Endothelial cell of umbilical vein (primary cell): ENCODE measurements at places on chromosomes 5 and 9.

- DNase-seq, result no peak
Observed at GRCh38 chr5:88244686-88245085, 24.0 kb downstream of the TMEM161B start.

DNA sequence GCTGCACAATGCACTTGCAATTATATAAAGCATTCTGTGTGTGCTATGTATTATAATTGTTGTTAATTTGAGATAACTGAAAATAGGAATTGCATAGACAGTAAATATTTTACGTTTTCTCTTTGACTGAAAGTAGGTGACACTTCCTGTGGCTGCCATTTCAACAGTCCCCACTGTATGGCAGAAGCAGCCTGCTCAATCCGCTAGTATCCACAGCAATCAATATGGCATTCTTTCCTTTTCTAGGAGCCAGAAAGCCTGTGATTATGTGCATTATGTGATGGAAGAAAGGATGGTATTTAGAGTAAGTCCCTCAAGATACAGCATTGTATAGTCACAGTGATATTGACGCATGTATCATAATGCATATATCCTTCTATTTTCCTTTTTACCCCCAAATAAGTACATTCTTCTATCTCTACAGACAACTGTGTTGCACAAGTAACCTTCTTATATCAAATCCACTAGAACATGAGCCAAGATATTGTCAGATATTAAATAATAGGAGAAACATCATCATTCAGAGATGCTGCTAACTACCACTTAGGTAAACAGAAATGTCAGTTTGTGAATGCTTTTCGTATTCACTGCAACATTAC, 59.7 kb downstream of the CARTPT start:
- DNase-seq, result no peak

GRCh38 chr5:43315263-43315662, 2.1 kb upstream of the HMGCS1 start:
- DNase-seq, result no peak

GRCh38 chr9:4740388-4740637, 689 bp downstream of the AK3 start:
- peak; percentile 60 for DNase-seq

DNA sequence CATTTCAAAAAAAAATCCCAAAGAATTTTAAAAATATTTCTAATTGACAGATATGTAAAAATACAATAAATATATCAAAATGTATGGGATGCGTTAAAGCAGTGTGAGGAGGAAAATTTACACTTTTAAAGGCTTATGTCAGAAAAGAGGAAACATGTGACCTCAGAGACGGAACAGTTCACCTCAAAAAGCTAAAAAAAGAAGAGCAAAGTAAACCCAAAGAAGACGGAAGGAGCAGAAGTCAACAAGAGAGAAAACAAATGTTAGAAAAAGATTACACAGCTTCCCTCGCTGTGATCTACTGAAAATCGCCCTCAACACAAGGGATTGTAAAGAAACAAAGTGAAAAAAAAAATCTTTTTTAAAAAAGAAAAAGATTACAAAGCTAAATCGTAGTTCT, 186.9 kb downstream of the AUH start:
- DNase-seq, result no peak

DNA sequence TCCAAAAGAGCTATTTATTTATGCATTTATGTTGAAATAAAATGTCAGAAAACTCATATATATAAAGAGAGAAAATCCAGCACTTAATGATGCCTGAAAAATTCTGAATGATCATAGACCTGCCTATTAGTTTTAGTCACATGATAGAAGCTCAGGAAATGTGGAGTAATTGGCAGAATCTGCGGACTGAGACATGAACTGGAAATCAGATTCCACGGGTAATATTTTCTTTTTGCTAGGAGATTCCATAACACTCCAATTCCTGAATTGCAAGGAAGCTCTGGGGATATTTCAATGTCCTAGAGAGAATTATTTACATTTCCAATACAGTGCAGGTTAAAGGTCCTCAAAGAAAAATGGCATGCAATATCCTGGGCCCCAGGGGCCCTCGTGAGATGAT, 778.8 kb downstream of the SEMA5A start:
- no peak for DNase-seq

DNA sequence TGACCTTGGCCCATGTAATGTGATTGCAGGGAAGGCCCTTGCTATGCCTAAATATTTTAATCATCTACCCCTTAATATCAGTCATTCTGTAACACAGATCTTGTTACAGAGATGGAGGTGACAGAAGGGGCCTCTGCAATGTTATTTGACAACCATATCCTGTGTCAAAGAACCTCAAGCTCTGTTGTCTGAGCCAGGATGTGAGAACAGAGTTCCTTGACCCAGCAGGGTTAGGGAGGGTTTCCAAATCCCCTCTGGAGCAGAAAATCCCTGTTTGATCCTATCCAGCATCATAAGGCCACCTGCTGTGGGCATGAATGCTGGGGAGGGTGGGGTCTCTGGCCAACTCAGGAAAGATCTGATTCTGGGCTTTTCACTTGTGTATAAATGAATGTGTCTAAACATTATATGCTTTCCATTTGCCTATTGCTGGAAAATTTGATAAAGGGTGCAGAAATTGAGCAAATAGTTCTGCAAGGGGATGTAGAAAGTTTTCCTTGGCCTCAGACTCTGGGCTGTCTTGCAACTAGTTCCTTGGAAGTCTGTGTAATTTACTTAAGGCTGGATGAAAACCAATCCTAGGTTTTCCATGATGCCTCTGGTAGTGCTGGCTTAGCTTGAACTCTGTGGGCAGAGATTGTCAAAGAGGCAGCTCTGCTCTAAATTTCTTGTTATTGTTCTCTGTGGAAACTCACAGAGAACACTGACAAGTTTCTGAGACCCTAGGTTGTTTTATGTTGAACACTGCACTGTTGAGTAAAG, 71.0 kb downstream of the PGM5 start:
- no peak for DNase-seq

GRCh38 chr9:93652604-93653592, 76.5 kb downstream of the PHF2 start:
- no peak for DNase-seq

DNA sequence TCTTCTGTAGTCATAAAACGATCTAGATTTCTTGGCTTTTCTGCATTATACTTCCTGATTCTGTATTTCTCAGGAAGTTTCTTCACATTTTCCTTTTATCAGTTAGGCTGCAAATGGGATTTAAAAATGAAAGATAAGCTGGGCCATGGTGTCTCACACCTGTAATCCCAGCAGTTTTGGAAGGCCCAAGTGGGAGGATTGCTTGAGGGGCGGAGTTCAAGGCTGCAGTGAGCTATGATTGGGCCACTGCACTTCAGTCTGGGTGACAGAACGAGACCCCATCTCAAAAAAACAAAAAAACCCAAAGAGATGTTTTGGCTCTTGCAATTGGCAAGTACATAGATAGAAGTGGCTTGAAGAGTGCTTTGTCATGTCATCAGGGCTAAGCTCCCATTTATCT, 26.2 kb upstream of the APC start:
- DNase-seq, result no peak

- no peak for DNase-seq
Observed at GRCh38 chr5:92409134-92409533, 1026.0 kb upstream of the ARRDC3 start.

DNA sequence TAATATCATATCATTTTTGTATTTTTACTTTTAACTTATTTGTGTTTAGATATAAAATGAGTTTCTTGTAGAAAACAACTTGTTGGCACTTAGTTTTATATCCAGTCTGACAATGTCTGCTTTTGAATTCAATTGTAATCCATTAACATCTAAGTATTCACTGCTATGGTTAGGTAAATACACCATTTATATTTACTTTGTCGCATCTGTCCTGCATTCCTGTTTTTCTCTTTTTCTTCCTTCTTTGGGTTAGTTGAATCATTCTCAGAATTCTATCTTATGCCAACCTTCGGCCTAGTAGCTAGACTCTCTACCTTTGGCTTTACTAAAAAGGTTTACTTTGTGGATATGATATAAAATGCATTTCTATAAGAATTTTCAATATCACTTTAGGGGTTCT, 107.6 kb downstream of the PLCXD3 start:
- no peak for DNase-seq

- no peak for DNase-seq
Observed at GRCh38 chr5:167900340-167900935, 391.0 kb upstream of the WWC1 start.

GRCh38 chr9:6889868-6890267, 132.1 kb downstream of the KDM4C start:
- no peak for DNase-seq

- peak; percentile 70 for DNase-seq
Observed at GRCh38 chr5:83718195-83718825, 2.3 kb downstream of the HAPLN1 start.

DNA sequence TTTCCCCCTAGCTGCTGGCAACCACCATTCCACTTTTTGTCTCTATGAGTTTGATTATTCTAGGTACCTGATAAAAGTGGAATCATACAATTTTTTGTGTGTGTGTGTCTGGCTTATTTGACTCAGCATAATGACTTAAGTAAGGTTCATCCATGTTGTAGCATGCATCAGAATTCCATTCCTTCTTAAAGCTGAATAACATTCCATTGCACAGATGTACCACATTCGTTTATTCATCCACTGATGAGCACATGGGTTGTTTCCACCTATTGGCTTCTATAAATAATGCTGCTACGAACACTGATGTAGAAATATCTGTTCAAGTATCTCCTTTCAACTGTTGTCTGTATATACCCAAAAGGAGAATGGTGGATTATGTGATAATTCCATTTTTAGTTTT, 33.7 kb downstream of the AP3B1 start:
- no peak for DNase-seq

- peak; percentile 73 for DNase-seq
Observed at GRCh38 chr9:93827545-93828330, 127.4 kb downstream of the BARX1 start.

DNA sequence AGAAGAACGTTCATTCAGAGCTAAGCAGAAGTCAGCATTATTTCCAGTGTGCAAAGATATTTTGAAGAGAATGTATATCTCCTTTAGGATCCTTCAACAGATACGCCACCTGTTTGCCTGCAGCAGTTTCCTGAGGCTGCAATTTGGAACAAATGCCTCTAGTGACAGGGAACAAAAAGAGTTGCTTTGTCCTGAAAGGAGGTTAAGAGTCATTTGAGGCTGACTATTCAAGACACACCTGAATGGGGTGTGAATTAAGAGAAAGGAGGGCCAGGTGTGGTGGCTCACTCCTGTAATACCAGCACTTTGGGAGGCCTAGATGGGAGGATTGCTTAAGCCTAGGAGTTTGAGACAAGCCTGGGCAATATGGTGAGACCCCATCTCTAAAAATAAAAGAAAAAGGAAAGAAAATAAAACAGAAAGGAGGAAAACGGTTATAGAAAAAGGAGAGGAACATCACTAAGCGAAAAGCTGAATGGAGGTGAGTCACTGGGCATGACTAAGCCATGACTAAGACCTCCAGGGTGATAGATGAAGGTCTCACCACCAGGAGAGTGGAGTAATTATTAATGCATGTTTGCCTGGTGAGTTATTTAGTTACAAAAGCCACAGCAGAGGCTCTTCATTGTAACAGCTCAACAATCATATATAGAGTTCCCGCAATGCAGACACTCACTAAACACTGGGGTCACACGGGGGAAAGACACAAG, 255.2 kb upstream of the TNC start:
- no peak for DNase-seq

DNA sequence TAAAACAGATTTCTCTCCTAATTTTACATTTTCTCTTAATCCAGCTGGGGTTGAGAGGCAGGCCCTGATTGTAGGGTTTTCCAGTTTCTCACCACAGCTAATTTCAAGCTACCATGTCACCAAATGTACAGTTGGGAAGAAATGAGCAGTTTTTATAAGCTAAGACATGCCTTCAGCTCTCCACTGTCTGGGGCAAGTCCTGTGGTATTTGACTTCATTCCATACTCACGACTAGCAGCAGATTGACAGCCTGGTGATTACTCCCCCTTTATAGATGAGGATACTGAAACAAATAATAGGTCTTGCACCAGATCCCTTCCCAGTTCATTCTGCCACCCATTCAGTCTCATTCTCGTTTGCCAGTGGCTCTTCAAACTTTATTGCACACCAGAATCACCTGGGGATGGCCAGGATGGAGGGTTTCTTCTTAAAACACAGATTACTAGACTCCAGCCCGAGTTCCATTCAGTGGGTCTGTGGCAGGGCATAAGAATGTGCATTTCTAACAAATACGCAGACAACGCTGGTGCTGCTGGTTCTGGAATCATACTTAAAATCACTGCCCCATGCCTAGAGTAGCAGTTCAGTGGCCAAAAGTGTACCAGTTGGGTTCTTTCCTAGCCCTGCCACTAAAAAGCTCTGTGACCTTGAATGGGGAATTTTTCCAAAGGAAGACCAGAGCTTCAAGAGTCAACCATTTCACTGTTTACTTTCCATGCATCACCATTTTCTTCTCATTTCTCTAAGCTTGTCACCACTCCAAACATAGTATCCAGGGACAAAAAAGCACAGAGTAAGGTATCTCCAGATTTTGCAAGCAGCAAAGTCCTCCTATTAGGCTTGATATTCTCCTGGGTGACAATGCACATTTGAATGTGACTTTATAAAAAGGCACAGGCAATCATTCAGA, 64.3 kb downstream of the CSNK1A1 start:
- DNase-seq, result peak; percentile 44

- DNase-seq, result no peak
Observed at GRCh38 chr9:95876595-95876994, 1.1 kb downstream of the ERCC6L2 start.

DNA sequence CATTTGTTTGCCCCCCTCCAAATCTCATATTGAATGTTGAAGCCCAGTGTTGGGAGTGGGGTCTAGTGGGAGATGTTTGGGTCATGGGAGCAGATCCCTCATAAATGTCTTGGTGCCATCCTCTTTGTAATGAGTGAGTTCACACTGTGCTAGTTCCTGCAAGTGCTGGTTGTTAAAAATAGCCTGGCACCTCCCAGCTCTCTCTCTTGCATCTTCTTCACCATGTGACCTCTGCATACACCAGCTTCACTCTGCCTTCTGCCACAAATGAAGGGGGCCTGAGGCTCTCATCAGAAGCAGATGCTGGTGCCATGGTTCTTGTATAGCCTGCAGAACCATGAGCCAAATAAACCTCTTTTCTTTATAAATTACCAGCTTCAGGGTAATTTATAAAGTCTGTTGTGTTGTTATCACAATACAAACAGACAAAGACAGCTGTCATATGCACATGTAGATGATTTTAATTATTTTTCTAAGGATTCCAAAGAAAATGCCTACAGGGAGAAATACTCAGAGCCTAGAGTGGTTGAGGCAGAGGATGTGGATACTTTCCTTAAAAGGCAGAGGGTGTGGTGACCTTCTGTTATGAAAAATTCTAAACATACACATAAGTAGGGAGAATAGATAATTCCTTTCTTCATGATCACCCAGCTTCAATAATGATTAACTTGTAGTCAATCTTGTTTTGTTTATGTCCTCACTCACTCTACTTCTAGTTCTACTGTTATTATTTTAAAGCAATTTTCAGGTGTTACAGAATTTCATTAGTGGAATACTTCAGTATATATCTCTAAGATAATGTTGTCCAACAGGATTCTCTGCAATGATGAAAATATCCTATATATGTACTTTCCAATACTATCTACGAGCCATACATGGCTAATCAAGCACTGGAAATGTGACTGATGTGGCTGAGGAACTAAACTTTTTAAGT, 75.1 kb upstream of the RANBP6 start:
- DNase-seq, result no peak

- DNase-seq, result no peak
Observed at GRCh38 chr9:84796404-84796803, 126.9 kb downstream of the NTRK2 start.
